MCF 10A (cell line): ENCODE measurements at places on chromosomes 2 and 18. TPM values are rescaled to one million over a fixed set of nuclear protein-coding genes. Genes with fewer than 3 reads are reported as not detected.
A peak's percentile ranks its signal among the peaks of the same experiment; 100 is the strongest.

GRCh38 chr18:24764766-24765165, 304.3 kb downstream of the HRH4 start:
- no peak overlapping the region for H3K4me3 ChIP-seq
- no peak overlapping the region for H3K27ac ChIP-seq
- no peaks in the 10 kb centered on the region for H3K27me3 ChIP-seq
- H3K36me3 ChIP-seq = no peaks in the 10 kb centered on the region

- no peaks in the 10 kb centered on the region for H3K36me3 ChIP-seq
- peaks cover 6% of the 10 kb centered on the region for H3K4me1 ChIP-seq
- H3K27ac ChIP-seq = no peak overlapping the region
- peaks cover 5% of the 10 kb centered on the region for H3K27me3 ChIP-seq
- no peak overlapping the region for H3K4me3 ChIP-seq
Observed at GRCh38 chr18:26919627-26920026, 54.1 kb upstream of the AQP4 start.

DNA sequence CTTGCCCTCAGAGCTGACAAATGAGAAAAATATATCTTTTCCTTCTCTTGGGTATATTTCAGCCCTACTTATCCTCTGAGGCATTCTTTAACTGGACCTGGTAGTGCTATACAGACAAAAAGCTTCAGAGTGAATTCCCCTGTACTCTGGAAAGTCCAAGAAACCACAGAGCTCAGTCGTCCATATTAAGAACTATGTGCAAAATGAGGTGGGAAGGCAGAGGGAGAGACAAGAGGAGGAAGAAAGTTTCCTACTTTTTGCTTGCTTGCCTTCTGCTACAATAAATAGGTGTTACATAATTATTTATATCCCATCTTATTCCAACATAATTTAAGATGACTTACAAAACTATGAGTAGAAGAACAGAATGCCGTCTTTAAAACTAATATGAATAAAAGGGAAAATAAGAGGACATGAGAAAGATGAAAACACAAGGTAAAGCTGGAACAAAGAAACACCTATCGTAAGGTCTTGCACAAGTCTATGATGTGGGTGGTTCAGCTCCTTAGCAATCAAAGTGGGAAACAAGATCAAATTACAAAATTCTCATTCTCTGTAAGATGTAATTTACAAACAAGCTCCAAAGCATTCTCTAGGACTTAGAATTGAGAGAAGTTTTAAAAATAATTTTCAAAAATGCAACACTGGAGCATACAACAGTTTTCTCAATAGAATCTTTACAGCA, 97.9 kb downstream of the BAZ2B start:
- no peaks in the 10 kb centered on the region for H3K27me3 ChIP-seq
- H3K36me3 ChIP-seq = no peaks in the 10 kb centered on the region
- peak; percentile 59 for DNase-seq
- H3K4me3 ChIP-seq = peak overlapping the region; percentile 38
- peaks cover 16% of the 10 kb centered on the region for H3K4me1 ChIP-seq
- H3K27ac ChIP-seq = peak overlapping the region; percentile 76

- H3K4me1 ChIP-seq = peaks cover 6% of the 10 kb centered on the region
- DNase-seq = no peak
Observed at GRCh38 chr2:171487201-171487600, 35.1 kb upstream of the CYBRD1 start.

DNA sequence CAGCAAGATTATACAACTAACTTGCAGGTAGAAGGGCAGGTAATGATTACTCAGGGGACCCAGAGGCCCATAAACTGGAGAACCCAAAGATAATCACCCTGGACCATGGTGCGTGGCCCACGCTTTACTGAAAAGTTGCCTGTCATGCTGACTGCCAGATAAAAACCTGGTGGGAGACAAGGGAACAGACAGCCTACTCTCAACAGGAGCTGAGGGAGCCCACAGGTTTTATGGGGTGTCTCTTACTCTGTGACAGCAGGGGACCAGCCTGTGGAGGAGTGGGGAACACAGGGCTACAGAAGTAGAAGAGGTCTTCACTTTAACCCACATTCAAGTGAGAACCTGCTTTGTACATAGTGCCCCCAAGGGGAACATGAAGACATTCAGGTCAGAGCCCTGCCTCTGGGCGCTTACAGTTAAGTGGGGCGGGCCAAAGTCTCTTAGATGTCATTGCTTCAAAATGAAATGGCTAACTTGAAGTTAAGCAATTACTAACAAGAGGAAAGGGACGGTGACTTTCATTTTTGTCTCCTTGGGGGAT, 60.4 kb downstream of the DHRS9 start:
- no peak overlapping the region for H3K27ac ChIP-seq
- peaks cover 3% of the 10 kb centered on the region for H3K27me3 ChIP-seq
- H3K36me3 ChIP-seq = no peaks in the 10 kb centered on the region
- DNase-seq = no peak
- H3K4me3 ChIP-seq = no peak overlapping the region

DNA sequence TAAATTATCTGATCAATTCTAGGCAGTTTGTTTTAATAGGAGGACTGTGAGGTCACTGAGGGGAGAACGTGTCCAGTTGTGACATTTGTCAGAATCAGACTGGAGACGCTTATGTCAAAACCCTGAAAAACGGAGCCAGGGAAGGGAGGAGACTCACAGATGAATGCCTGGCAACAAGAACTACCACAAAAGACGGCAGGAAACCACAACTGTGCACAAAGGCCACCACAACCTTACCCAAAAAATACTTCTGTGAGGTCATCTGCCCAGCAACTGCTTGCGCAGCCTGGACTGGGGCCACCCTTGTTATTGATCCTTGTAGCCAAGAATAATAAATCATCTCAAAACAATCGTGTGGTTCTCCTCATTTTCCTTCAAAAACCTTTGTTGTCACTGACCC, 173.0 kb upstream of the ALKAL2 start:
- peaks cover 25% of the 10 kb centered on the region for H3K27me3 ChIP-seq
- H3K4me3 ChIP-seq = no peak overlapping the region
- peak; percentile 23 for DNase-seq
- H3K27ac ChIP-seq = no peak overlapping the region
- no peaks in the 10 kb centered on the region for H3K36me3 ChIP-seq

DNA sequence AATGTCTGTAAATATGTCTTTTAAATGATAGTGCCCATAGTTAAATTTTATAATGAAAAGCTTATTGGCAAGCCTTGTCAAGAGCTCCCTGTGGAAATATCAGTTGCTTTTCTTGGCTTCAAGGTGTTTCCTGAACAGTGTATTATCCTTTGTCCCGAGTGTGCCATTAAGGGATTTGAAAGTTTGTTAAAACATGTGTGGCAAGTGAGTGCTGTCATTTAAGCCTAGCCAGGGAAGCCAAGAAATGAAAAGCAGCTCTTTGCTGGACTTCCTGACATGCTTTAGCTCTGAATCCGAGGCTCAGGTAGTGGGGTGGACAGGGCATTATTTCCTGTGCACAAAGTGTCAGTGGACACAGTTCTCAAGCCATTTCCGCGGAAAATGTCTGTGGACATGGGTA, 111.5 kb downstream of the DIS3L2 start:
- H3K4me1 ChIP-seq = peaks cover 19% of the 10 kb centered on the region
- H3K36me3 ChIP-seq = peaks cover 10% of the 10 kb centered on the region
- no peaks in the 10 kb centered on the region for H3K27me3 ChIP-seq
- H3K27ac ChIP-seq = no peak overlapping the region

- H3K4me1 ChIP-seq = no peaks in the 10 kb centered on the region
- H3K27me3 ChIP-seq = no peaks in the 10 kb centered on the region
- no peak overlapping the region for H3K4me3 ChIP-seq
- no peak overlapping the region for H3K27ac ChIP-seq
- peak; percentile 50 for DNase-seq
Observed at GRCh38 chr18:457140-457519, 43.4 kb downstream of the COLEC12 start.

GRCh38 chr2:48249025-48249424, 280.9 kb upstream of the STON1 start:
- H3K36me3 ChIP-seq = no peaks in the 10 kb centered on the region
- no peak overlapping the region for H3K27ac ChIP-seq
- no peak overlapping the region for H3K4me3 ChIP-seq
- no peak for DNase-seq
- H3K4me1 ChIP-seq = peaks cover 11% of the 10 kb centered on the region

The NOSTRIN gene
- 0.44 and 0.51 TPM in 2 replicates for total RNA-seq

DNA sequence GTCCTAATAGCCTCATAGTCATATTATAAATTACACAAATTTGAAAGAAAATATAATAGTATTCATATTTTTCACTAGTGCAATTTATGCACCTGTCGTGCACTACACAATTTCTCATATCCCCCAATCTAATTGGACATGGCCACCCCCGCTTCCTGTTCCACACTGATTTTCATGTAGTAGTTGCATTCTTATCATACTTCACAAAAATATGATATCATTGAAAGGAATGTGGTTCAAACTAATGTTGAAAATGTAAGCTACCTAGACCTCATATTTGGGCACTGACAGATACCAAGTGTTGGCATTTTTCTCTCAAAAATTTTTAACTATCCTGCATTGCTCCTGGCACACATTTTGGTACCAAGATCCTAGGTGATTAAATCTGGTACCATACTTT, 985.5 kb upstream of the POU3F3 start:
- H3K4me3 ChIP-seq = no peak overlapping the region
- H3K27me3 ChIP-seq = no peaks in the 10 kb centered on the region
- H3K4me1 ChIP-seq = no peaks in the 10 kb centered on the region
- no peak overlapping the region for H3K27ac ChIP-seq

GRCh38 chr2:98867539-98868309, 68.3 kb downstream of the CRACDL start:
- peak; percentile 29 for DNase-seq
- peaks cover 38% of the 10 kb centered on the region for H3K4me1 ChIP-seq
- peaks cover 6% of the 10 kb centered on the region for H3K36me3 ChIP-seq
- H3K27me3 ChIP-seq = no peaks in the 10 kb centered on the region

The RIT2 gene
- not detected in 2 replicates for total RNA-seq

GRCh38 chr2:197164141-197164754, 146.3 kb downstream of the ANKRD44 start:
- no peaks in the 10 kb centered on the region for H3K27me3 ChIP-seq
- no peak overlapping the region for H3K4me3 ChIP-seq
- H3K36me3 ChIP-seq = no peaks in the 10 kb centered on the region
- no peak overlapping the region for H3K27ac ChIP-seq
- H3K4me1 ChIP-seq = no peaks in the 10 kb centered on the region
- no peak for DNase-seq

The UGT1A5 gene
- not detected in 2 replicates for total RNA-seq

DNA sequence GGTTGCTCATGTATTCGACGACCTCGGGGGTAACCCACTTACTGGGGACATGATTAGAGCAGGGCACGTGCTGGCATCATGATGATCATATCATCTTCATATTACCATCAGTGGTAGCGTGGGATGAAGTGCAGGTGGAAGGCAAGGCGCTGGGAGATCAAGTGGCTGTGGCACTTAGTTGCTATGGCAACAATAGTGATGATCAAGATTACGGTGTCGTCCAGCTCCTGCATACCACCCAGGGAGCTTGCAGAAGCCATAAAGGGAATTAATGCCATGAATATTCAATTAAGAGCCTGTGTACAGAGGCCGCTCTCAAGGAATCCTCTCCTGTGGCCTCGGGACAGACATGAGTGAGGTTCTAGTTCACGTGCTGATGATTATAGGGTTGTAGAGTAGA, 237.2 kb upstream of the COPS8 start:
- H3K4me1 ChIP-seq = no peaks in the 10 kb centered on the region
- H3K36me3 ChIP-seq = no peaks in the 10 kb centered on the region
- no peak for DNase-seq

- no peaks in the 10 kb centered on the region for H3K27me3 ChIP-seq
- peaks cover 17% of the 10 kb centered on the region for H3K4me1 ChIP-seq
- no peaks in the 10 kb centered on the region for H3K36me3 ChIP-seq
- peak; percentile 92 for DNase-seq
- H3K4me3 ChIP-seq = peak overlapping the region; percentile 50
Observed at GRCh38 chr2:62292190-62292589, 96.3 kb downstream of the B3GNT2 start.

DNA sequence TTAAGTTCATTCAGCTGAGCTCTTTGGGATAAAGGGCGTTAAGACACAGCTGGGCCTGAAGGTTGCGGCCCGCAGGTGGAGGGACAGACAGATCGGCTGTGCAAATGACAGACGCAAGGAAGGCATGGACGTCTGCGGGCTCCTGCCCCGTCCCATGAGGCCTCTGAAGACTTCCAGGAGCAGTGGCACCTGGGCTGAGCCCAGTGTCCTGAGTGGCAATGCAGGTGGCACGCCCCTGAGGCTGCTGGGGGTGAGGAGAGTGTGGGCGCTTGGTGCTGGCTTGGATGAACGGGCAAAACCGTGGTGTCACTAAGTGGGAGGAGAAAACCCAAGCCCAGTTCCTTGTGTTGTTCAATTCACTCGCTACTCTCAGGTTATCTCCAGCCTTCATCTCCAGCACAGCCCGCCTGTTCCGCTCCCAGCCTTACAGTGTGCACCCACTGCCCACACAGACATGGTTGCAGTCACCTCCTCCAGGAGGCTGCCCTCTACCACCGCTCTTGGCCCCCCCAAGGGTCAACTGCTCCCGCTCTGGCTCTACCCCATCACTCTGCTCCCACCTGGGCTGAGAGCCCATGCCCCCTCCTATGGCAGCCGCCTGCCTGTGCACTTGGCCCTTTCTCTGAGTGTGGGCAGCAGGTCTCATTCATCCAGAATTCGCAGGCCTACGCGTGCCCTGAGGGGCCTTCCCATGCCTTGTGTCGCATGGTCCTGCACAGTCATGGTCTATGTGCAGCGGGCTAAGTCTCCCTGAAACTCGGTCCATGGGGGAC, 50.3 kb downstream of the PTGR3 start:
- no peak for DNase-seq
- H3K27ac ChIP-seq = no peak overlapping the region
- no peaks in the 10 kb centered on the region for H3K4me1 ChIP-seq
- H3K36me3 ChIP-seq = no peaks in the 10 kb centered on the region

GRCh38 chr2:46770622-46771021, 145.0 kb downstream of the MCFD2 start:
- no peak overlapping the region for H3K27ac ChIP-seq
- peaks cover 16% of the 10 kb centered on the region for H3K36me3 ChIP-seq
- H3K4me3 ChIP-seq = no peak overlapping the region
- H3K4me1 ChIP-seq = no peaks in the 10 kb centered on the region
- DNase-seq = no peak
- no peaks in the 10 kb centered on the region for H3K27me3 ChIP-seq

DNA sequence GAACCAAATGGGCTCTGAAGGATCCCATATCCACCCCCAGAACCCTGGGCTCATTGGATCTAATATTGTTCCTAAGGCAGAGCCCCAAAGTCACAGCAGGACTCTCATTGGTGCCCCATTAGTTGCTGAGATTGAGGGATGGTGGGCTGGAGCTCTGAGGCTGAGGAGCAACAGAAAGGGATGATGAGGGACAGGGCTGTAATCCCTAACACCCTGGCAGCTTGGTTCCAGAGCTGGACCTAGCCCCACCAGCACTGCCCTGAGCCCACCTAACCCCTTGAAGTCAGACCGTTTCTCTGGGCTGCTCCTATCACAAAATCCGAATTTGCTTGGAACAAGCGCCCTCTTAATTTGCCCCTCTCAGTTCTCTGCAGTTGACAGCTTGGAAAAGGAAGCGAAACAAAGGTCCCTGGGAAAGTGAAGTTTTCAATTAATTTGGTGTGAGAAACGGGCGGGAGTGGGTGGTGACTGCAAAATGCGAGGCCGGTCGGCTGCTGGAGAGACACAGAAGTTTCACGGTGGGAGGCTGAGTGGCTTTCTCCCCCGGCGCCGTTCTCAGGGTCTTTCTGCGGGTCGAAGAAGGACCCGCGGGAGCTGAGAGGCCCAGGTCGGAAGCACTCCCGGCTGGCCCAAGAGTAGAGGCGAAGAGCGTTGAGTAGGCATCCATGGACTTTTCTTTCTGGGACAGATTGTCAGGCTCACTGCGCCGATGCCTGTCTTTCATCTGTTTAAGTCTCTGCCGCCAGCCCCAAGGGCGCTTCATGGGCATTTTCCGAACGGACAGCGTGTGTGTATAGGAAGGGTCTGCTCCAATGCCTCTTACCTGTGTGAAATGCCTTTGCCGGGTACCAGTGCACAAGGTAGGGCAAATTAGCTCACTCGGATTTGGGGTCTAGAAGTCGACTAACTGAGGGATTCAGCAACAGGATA, 927 bp upstream of the HOXD13 start:
- no peak for DNase-seq
- H3K27ac ChIP-seq = no peak overlapping the region
- H3K36me3 ChIP-seq = peaks cover 6% of the 10 kb centered on the region
